SW480 (cell line): ENCODE measurements at places on chromosomes 7 and 10.

GRCh38 chr7:45000093-45001032 is at the start of gene CCM2:
Gene CCM2 (plus strand): TSS chr7:45000201. CDS start chr7:45000334, 133 bp downstream.
- DNase-seq: peak; percentile 62

DNA sequence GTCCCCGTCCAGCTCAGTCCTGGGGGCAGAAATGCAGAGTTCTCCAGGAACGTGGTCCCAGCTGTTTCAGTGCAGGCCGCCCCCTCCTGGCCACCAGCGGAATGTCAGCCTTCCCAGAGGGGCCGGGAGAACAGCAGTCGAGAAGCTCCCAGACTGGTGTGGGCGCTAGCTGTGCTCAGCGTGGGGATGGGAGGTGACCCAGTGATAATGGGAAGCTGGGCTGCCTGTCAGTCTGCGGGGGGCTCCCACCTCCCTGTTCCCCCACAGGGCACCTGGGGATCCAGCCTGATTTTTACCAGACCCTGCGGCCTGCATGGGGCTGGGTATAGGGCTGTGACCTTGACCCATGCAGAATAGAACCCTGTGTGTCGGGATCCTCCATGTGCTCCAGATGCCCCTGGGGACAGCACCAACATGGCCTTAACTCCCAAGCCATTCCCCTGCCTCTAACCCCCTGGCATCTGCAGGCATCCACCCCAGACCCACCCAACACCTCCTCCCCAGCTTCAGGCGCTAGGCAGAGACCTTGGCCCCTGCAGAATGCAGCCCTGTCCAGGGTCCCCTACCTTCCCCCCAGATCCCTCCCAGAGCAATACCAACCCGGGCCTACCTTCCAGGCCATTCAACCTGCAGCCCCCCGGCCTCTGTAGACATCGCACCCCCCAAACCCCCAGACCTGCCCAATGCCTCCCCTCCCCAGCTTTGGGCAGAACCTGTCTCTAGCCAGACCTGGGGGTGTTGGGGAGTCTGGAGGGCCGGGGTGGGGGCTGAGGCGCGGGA is 880 bp upstream of the ELN start:
- DNase-seq: peak; percentile 61

DNA sequence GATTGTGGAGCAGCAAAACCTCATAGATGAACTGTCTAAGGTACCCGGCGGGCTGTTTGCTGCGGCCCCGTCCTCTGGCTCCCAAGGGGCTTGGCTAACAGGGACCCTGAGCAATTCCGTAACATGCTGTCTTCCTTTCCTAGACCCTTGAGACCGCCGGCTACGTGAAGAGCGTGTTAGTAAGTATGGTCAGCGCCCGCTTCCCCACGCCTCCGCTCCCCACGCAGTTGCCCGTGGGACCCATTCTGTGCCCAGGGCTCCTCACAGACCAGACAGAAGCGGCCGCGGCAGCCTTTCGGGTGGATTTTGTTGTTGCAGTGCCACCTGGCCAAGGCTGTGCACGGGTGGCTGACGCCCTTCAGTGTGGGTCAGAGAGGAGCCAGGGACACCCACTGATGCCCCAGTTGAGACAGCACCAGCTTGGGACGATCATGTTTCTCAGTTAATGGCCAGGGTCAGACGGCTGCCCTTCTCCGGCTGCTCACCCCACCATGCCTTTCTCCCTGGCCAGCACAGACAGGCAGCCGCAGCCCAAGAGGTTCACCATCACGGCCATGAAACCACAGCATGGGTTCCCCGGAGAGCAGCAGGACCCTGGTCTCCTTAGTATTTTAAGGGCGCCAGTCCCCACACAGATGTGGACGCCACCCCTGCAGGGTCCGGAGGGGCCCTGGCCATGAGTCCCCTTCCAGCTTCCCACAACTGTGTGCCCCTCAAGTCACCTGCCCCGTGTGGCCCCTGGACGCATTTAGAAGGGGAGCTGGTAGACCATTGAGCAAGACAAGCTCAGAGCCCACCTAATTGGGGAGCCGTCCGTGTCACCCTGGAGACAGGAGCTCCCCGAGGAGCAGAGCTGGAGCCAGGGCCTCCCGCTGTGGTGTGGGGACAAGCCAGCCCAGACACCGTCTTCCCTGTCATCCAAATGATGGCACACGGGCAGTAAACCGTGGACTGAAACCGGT is 49.4 kb upstream of the DPYSL4 start:
- DNase-seq: no peak

DNA sequence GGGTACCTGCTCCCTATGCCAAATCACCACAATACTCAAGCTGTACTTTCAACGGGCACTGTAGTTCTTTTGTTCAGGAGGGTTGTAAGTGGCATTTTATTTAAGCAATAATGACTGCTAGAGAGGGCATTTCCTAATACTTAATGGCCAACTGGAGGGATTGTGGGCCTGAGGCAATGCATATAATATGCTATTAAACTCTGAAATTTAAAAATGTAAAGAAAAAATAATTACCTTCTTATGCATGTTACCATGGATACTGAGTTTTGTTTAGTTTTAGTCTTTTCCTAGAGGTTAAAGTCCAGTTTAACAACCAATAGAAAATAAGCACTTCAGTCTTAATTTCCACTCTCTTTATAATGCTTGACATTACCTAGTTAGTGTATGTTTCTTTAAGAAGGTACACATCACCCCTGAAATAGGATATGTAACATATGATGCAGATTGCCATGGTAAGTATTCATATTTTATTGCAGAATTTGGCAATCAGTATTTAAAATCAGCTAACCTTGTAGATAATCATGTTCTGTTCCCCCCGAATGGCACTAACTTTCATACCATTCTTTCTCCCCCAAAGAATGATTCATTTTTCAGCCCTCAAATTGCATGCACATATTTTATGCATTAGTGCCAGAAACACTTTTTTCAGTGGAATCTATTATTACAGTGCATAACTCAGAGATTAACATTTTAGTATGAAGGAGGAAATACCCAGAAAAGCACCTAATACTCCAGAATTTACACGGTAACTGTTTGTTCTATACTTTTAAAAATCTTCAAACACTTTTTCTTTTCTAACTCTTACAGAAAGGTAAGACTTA is 90.3 kb upstream of the ZNF438 start:
- no peak for DNase-seq

GRCh38 chr10:22693371-22693784 is 21.0 kb downstream of the PIP4K2A start:
- DNase-seq: no peak

- peak; percentile 82 for DNase-seq
Observed at GRCh38 chr10:77553966-77554365, 83.6 kb downstream of the KCNMA1 start.

- no peak for DNase-seq
Observed at GRCh38 chr10:63197344-63198092, 64.4 kb downstream of the NRBF2 start.

DNA sequence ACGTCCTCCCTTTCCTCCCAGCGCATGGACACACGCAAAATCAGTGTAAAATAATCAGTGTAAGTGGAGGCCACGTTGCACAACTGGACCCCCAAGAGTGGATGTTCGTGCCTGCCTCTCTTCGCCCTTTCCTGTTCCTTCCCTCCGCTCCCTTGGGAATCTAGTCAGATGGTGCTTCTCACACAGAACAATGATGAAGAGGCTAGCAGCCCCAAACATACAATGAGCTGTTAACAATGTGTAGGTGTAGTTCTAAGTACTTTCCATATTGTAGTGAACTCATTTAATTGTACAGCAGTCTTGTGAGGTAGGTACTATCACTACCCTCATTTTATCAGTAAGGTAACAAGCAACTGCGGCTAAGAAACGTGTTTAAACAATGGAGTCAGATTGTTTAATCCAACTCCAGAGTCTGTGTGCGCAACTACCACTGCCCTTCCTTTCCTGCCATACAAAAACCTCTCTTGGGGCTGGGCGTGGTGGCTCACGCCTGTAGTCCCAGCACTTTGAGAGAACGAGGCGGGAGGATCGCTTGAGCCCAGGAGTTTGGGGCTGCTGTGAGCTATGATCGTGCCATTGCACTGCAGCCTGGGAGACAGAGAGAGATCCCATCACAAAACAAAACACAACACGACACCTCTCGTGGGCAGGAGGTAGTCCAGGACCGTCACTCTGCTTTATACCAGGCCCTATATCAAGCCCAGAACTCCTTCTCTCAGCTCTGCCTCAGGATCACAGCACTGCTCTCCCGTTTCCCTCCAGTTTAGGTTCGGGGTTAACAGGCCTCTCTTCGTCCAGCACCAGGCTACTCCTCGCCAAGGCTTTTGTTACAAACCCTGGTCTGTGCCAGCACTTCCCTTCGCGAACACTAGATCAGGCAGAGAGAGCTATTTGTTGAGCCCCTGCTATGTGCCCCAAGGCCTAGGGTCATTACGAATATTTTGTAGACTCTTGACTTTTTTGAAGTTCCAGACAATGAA is 1.1 kb downstream of the FKBP9 start:
- peak; percentile 65 for DNase-seq

DNA sequence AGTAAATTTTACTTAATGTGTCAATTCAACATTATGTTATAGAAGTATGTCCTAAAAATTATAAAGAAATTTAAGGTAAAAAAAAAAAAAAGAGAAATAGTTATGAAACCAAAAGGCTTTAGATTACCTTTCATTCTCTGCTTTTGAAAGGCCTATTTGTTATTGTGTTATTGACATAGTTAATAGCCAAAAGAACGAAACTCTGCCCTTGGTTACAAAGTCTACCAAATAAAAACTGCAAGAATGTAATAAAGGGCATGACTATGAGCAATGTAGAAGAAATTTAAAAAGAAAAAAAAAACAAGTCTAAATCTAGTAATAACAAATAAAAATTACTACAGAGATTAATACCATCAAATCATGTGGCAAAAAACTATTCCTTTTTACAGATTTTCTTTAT is 10.6 kb downstream of the ACBD5 start:
- no peak for DNase-seq

DNA sequence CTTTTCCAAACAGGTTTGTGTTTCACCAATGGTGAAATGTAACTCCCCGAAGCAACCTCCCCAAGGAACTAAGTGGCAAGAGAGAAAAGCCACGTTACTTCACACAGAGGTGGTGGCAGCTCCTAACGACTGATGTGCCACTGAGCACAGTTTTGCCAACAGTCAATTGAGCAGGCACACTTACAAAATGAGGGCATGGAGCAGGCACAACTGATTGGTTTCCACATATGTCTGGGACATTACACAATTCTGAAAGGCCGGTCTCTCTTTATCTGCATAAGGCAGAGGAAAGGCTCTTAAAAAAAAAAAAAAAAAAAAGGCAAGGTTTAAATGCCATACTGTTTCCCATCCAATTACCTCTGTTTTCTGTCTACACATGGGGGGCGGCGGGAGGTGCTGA is 86.7 kb downstream of the GFRA1 start:
- no peak for DNase-seq

GRCh38 chr10:89867964-89868363 is 166.6 kb downstream of the KIF20B start:
- DNase-seq: no peak

GRCh38 chr7:1758028-1758858 is 88.2 kb downstream of the ELFN1 start:
- peak; percentile 64 for DNase-seq

GRCh38 chr10:35027567-35027966 is 62.6 kb downstream of the CUL2 start:
- DNase-seq: peak; percentile 10

GRCh38 chr10:62732841-62733653 is 71.5 kb upstream of the ADO start:
- peak; percentile 73 for DNase-seq

GRCh38 chr7:20647036-20647435 is 31.6 kb downstream of the ABCB5 start:
- DNase-seq: no peak

GRCh38 chr10:97781618-97782331 is 10.0 kb upstream of the SFRP5 start:
- no peak for DNase-seq

- DNase-seq: no peak
Observed at GRCh38 chr7:33970536-33970935, 65.2 kb downstream of the BMPER start.

- no peak for DNase-seq
Observed at GRCh38 chr10:70742537-70743429, 42.4 kb downstream of the TBATA start.

DNA sequence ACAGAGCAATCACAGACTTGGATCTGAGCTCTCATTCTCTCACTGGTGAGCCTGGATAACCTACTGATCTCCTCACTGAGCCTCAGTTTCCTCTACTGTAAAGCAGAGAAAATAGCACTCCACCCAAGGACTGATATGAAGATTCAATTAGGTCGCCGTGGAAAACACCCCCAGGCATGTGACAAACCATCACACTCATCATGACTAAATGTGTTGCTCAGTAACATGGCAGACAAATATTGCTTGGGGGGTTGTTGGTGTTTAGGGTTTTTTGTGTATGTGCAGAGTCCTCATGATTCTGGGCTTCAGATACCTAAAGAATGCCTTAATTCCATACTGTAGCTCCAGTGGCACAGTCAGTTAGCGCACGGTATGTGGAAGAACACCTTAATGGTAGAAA is 122.1 kb upstream of the TCF7L2 start:
- DNase-seq: no peak

DNA sequence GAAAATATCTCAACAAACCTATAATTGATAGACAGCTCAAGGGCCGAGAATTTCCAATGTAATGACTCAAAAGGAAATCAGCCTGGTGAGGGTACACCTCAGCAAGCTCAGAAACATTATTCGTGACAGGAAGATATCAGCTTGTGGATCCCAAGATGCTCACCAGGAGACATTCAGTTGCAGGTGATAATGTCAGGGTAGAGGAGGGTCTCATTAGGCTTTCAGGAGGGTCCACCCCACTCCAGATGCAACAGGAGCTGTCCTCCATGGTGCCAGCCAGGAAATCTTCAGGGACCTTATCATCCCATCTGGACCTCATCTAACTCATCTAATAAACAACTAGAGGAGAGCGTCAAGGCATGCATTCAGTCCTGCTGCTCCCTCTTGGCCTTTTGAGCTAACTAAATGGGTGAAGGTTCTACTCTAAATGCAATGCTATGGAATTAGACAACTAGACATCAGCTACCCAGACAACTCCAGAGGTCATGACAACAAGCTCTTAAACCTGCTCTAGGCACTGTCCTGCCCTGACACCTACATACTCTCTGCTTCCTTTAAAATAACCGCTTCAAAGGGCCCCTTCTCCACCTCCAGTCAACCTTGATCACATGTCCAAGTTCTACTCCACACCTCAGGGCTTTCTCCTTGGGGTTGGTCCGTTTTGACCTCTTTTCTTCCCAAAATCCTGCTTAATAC is 4.3 kb upstream of the GIMAP5 start:
- no peak for DNase-seq

- DNase-seq: no peak
Observed at GRCh38 chr10:102007796-102008195, 48.2 kb downstream of the ARMH3 start.

DNA sequence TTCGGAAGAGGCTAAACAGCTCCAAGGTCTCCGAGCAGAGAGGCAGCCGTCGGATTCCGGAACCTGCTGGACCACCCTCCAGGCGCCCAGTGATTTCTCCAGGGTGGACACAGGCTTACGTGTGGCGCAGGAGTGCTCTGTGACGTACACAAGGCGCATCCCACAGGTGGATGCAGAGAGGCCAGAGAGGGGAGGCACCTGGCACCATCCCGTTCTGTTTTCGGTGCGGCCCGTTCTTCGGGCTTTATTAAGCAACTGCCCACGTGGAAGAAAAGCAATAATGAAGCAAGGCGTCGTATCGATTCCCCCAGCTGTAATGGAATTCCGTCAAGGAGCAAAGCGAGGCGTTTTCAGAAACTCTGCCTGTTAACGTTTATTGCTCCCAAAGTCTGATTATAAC is 163.6 kb downstream of the PTPRN2 start:
- no peak for DNase-seq

GRCh38 chr10:29827512-29827911 is 192.7 kb upstream of the SVIL start:
- no peak for DNase-seq

- DNase-seq: no peak
Observed at GRCh38 chr10:3233486-3233990, 61.0 kb upstream of the PITRM1 start.
